Activated gamma-delta T cell treated with anti-CD3 and anti-CD28 coated beads, Interleukin-2, amount 50 U/mL, for 16 hours (primary cell): ENCODE measurements at places on chromosomes 1 and 21.

DNA sequence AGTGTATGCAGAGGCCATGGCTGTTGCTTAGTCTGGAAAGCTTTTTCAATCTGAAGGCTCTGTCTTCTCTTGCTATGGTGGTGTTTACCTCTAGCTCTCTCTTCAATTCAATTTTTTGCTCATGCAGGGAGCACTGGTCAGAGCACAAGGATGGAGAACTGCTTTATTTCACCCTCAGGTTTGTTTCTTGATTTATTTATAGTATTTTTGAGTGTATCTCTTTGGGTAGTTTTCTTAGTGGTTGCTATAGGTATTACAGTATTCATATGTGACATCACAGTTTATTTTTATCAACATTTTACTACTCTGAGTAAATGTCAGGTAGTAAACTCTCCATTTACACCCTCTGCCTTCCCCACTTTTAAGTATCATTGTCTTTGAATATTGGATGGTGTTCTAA lies 147.9 kb downstream of the RASAL2 start:
- no peak for DNase-seq

- DNase-seq = no peak
Observed at GRCh38 chr1:177799746-177800145, 170.1 kb downstream of the SEC16B start.

GRCh38 chr1:164785841-164786534 lies 227.0 kb downstream of the PBX1 start:
- no peak for DNase-seq

DNA sequence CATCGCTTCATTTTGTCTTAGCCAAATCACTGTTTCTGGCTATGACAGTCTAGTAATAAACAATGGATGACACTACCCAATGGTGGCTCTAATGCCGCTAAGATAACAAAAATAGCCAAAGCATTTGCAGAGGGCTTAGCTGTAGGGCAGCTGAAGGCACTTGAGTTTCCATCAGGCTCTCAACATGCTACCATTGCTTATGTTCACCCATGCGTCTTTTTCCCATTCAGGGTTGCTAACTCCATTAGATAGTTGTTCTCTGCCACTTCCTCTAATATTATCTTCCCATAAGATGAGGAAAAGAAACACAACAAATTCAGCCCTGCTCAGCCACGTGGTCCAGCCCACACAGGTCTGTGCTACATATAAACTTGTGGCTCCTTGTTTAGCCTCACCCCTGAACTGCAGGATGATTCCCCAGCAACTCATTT lies 159.6 kb downstream of the TOMM20 start:
- no peak for DNase-seq

DNA sequence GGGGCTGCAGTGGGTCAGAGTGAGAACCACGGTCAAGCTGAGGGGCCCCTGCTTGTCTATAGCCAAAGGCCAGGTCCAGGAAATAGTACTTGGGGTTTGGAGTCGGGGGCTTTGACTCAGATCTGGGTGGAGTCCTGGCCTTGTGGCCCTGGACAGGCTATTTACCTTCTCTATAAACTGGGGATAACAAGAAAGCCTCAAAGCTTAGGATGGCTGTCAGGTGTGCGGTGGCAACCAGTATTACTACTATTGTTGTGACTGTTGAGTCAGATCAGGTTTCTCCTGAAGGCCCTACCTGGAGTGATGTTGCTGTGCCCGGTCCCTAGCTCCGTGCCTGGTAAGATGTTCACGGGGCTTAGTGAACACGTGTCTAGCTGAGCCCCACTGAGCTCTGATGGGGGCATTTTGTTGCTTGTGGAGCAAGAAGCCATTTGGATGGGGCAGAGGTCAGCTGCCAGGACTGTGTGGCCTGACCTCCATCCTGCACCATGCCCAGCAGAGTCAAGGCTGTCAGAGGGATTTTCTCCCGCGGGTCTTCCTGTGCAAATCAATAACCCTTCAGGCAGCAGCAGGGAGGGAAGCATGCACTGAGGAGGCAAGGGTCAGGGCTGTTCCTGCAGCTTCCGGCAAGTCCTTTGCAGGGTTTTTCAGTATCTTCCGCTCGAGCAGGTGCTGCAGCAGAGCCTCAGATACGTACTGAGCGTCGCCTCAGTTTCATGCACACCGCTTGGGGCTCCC lies 170.3 kb downstream of the CAMTA1 start:
- DNase-seq = no peak

DNA sequence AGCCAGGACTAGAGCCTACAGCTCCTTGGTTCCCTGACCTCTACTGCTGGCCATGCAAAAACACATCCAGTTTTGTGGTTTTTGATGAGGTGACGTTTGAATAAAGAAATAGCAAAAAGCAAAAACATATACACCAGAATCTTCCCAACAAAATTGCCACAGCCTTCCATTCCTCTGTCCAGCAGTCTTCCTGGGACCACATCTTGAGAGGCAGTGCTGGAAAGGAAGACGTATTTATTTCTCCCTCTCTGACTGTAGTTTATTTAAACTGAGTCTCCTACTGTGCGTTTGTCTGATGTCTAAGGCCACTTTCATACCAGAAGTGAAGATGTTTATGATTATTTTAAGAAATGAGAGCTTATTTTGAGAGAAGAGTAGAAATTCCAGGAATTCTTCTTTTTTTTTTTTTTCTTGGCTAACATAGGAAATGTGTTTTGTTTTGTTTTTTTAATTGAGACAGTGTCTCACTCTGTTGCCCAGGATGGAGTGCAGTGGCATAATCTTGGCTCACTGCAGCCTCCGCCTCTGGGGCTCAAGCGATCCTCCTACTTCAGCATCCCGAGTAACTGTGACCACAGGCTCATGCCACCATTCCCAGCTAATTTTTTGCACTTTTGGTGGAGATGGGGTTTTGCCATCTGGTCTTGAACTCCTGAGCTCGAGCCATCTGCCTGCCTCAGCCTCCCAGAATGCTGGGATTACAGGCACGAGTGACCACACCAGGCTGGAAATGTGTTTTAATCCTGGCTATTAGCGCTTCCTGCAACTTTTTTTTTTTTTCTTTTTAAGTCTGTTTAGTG lies 118.5 kb downstream of the ITSN1 start:
- no peak for DNase-seq
